ENCODE measurements at places on chromosomes 7 and 10.

GRCh38 chr7:128082431-128082830 lies 51.2 kb upstream of the LRRC4 start:
- DNase-seq: no peak

DNA sequence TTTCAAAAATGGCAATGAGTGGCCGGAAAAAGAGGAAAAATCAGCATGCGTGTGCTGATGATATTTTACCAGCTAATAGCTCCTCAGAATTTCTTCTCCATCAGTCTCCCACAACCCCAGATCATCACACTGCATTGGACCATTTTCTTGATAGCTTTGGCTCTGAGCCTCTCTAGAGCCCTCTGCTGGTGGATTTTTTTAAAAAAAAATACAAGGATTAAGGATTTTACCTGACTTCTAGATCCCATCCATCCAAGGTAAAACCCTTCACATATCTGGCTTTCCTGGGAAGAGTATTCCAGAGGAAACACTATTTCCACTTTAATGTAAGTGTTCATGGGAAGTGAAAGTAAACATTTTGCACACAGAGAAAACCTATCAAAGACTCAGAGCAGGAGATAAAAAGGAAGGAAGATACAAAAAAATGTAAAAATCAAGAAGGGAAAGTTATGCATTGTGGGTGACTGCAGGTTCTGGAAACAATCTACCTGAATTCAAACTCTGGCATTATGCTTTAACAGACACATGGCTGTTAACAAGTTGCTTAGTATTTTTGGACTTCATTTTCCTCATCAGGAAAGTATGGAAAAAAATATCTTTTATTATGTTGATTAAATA lies 380.9 kb downstream of the LRRTM3 start:
- no peak for DNase-seq

DNA sequence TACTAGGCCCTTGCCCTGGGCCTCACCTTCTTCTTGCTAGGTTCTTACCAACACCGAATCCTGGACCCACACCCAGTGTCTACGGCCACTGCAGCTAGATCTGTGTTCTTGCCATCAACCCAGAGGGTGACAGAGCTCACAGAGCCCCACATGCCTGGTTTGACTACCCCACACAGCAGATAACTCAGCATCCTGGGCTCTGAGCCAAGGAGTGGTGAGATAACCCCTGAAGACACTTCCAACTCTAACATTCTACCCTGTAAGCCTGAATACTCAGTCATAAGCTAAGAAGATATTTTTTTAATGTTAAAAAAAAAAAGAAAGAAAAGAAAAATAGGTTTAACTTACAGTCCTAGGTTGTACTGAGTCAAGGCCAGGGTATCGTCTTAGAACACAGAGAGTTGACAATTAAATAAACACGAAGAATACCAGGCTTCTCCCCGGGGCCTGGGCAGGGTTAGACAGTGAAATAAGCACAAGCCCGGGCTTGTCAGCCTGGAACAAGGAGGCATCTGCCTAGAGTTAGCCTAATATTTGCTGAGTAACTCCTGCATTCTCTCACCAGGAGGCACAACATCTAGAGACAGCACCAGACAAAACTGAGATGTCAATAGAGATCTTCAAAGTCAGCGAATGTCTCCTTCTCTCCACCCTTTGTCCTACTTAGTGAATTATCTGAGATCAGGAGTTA lies 556.5 kb upstream of the LRRN3 start:
- no peak for DNase-seq

- no peak for DNase-seq
Measured at GRCh38 chr10:31768467-31768866, 160.2 kb downstream of the ARHGAP12 start.

- peak; percentile 52 for DNase-seq
Measured at GRCh38 chr7:129298268-129298893, 73.6 kb downstream of the AHCYL2 start.

DNA sequence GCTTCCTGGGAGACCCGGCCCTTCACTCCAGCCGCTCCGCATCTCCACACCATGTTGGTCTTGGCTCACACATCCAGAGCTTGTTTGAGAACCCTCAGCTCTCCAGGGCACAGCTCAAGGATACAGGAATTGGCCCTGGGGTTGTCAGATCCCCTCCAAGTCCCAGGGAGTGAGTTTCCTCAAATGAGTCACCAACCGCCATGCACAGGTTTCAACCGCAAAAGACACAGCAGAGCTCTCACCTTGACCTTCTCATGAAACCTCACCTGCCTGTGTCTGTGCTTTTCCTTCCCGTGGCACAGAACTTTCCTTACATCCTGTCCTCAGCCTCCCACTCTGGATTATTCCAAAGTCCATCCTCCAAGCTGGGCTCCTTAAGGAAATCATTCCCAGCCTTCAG lies 20.6 kb downstream of the AZGP1 start:
- no peak for DNase-seq

DNA sequence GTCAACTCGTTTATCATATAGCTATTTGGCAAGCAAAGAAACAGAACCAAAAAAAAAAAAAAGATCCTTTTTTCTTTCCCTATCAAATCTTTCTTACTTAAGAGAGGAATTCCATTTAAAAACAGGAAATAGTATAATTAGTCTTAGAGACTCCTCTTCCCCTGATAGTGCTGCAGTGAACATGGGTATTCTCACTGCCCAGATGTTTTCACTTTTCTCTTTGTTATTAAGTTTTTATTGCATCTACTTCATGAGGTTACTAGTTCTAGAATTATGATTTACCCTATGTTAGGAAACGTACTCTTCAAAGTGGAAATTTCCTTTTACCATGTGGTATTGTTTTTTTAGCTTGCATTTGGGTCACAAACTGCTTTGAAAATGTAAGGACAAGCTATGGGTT lies 8.5 kb downstream of the CASP2 start:
- no peak for DNase-seq

DNA sequence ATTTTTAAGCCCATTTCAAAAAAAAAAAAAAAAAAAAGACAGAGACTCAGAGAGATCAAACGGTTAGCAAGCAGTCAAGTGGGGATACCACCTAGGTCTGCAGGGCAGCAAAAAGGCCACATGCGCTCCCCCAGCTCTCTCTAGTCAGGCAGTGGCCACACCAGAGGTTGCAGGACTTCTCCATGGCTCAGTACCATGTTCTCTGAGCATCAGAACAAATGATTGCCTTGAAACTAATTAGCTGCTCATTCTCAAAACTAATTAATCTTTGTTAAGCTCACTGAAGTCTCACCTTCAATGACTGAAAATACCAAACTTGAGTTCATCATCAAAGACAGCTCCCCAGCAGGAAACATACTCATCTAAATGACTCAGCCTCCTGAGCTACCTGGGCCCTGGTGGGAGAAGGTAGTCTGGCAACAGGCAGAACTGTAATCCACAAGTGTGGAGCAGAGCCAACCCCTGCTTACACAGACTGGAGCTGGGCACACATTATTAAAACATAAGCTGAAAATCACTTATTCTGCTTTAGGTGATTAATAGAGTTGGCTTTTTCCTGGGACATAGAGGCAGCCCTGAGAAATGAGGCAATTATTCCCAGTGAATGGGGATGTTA lies 319.6 kb downstream of the GRID1 start:
- DNase-seq: no peak

GRCh38 chr7:151894111-151895007 lies 17.4 kb upstream of the PRKAG2 start:
- no peak for DNase-seq

- no peak for DNase-seq
Measured at GRCh38 chr10:95532536-95532935, 28.6 kb downstream of the SORBS1 start.

GRCh38 chr10:123200531-123200930 lies 46.3 kb downstream of the BUB3 start:
- DNase-seq: no peak

DNA sequence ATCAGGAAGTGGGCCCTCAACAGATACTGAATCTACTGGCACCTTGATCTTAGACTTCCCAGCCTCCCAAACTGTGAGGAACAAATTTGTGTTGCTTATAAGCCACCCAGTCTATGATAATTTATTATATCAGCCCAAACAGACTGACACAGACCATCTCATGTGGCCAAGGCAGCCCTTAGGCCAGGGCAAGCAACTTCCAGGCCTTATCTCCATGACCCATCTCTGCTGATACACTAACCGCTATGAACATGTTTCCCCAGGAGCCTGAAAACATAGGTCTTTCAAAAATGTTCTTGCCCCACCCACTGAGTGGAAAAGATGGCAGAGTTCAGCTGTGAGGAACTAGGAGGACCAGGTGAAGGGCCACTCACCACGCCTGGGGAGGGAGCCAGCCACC lies 3.2 kb upstream of the BLOC1S2 start:
- no peak for DNase-seq

GRCh38 chr7:93972029-93972725 lies 32.0 kb downstream of the BET1 start:
- DNase-seq: no peak

- no peak for DNase-seq
Measured at GRCh38 chr7:157996359-157997079, 591.1 kb downstream of the PTPRN2 start.

DNA sequence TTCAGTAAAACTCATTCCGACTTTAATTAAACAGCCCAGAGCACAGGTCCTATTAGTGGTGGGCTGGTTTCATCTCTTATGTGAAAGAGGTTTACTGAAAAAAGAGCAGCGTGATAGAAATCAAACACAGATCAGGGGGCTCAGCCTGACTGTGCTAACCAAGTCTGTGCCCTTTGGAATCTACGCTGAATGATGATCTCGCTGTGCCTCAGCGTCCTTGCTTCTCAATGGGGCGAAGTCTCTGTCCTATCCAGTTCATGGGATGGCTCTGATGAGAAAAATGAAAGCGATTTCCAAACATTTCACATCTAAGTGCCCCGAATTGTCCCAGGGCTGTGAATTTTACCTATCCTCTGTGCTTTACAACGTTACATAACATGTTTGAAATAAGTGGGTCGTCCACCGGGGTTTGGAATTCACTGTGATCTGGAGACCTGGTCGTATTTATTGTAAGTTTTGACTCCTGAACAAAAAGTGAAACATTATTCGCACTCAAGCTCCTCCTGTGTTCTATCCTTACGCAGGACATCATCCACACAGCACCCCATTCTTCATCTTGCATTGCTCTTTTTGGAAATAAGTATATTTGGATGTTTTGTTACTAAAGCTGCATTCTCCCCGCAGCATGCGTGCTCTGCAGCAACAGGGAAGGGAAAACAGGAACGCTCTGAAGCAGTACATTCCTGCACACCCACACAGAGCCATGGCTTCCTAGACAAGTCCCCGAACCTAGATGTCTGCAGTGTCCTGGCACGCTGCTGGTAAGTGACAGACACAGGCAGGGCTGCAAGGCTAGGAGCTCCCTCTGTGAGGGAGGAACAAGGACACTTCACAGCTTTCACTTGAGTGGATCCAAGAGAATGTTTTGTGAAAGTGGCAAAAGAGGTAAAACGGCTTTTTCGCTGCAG lies 83.5 kb downstream of the SLC37A3 start:
- DNase-seq: no peak

Data from CD4-positive, alpha-beta T cell treated with Interleukin-17A for 1 hour (primary cell).